ENCODE measurements at places on chromosomes 5 and 9.

DNA sequence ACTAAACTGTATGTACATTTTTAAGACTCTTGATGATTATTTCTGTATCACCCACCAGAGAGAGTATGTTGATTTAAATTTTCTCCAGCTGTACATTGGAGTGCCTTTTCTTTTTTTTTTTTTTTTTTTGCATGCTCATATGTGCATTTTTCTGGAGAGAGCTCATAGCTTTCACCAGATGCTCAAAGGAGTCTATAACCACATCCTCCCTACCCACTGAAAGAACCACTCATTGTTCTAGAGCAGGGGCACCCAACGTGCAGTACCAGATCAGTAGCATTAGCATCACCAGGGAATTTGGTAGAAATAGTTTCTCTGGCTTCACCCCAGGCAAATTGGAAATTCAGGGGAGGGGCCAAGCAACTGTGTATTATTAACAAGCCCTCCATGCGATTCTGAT is 53.9 kb upstream of the TMEM171 start:
- no peak for DNase-seq

- peak; percentile 69 for DNase-seq
These were observed 376.6 kb downstream of the SPOCK1 start for GRCh38 chr5:137122558-137122957.

GRCh38 chr5:156560002-156560401 is 233.0 kb downstream of the SGCD start:
- no peak for DNase-seq

GRCh38 chr5:25955337-25955736 is 1083.0 kb downstream of the CDH9 start:
- DNase-seq: no peak

DNA sequence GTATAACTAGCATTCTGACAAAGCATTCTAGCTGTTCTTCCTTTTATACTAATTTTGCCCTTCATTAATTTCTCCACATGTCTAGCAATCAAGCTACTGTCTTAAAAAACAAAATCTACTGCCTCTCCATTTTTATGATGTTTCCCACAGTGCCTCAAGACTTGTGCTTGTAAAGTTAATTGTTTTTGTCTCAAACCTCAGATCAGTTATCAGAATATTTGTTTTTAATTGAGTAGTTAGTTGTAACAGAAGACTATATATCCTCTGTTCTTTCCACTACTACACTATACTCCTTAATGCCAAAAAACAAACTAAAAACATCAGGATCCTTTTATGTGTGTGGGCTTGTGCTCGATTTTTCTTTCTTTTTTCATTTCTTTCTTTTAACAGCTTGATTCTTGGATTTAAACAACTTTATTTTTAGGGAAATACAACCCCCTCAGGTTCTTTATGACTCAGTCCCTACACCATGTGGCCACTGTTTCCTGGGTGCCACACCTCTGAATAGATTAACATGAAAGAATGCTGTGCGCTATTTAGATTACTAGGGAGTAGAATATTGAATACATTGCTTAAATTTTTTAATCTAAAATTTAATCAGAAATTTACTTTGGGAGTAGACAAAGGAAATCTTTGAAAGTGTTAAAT is 1.2 kb downstream of the ASPN start:
- DNase-seq: no peak

GRCh38 chr5:180345781-180346180 is 7.4 kb downstream of the GFPT2 start:
- no peak for DNase-seq

- DNase-seq: no peak
These were observed 105.2 kb downstream of the FRMD3 start for GRCh38 chr9:83432877-83433550.

GRCh38 chr9:28073270-28073669 is 500.0 kb upstream of the C9orf72 start:
- peak; percentile 28 for DNase-seq

DNA sequence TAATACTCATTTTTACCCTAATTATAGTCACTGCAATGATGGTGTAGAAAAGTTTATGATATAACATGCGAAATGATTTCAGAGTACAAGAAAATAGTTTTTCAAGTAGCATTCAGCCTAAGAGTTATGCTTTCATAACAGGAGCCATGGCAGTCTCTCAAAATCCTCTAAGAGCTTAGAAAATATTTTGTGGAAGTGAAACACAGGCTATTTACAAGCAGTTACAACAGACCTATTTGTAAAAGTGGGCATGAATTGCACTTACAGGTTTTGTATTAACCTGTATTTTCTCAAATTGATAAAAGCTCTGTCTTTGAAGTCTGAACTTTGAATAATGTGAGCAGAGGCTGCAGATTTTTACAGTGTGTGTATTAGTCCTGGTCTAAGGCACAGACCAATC is 523.3 kb downstream of the LRRC70 start:
- no peak for DNase-seq

DNA sequence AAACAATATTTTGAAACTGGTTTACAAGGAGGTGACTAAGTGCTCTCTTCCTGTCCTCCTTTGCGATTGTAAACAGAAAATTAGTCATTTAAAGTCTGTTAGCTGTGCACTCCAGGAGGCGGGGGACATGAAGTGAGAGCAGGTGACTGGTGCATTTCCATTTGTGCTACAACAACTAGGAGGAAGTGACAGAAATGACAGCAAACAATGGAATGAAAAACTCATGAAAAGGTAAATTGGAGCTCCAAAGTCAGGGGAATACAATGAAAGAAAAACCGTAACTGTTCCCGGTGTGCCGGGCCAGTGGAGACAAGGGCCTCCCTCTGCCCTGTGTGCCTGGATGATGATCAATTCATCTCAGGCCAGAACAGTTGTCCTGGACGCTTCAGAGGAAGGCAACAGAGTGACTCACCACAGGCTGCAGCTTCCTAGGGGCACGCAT is 439.9 kb downstream of the GADD45G start:
- peak; percentile 79 for DNase-seq

GRCh38 chr5:96415897-96416296 is 17.2 kb downstream of the PCSK1 start:
- DNase-seq: no peak

GRCh38 chr9:126485662-126486061 is 128.1 kb upstream of the LMX1B start:
- DNase-seq: no peak

DNA sequence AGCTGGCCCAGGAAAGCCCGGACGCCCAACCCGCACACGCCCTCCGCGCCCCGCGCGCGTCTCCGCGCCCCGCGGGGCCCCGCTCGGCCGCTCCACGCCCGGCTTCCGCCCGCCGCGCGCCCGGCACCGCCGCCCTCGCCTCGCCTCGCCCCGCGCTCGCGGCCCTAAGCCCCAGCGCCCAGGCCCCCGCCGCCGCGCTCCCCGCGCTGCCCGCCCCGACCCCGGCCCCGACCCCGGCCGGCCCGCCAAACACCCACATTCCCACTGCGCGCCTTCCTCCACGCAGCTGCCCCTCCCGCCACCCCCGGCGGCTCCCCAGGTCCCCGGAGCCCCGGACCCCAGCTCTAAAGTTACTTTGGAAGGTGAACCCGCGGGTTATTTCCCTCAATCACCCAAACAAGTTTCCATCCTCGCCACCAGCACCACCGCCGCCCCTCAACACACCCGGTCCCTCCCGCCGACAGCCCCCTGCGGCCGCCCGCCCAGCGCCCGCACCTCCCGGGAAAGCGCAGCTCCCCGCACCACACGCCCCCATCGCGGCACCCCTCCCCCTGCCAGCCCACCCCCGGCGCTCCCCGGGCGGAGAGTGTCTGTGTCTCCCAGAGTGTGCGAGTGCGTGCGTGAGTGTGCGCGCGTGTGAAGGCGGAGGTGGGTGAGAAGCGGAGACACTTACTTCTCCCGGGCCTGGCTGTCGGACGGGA is 439 bp downstream of the SSBP2 start:
- no peak for DNase-seq

GRCh38 chr9:18173923-18174322 is 300.0 kb upstream of the ADAMTSL1 start:
- no peak for DNase-seq

DNA sequence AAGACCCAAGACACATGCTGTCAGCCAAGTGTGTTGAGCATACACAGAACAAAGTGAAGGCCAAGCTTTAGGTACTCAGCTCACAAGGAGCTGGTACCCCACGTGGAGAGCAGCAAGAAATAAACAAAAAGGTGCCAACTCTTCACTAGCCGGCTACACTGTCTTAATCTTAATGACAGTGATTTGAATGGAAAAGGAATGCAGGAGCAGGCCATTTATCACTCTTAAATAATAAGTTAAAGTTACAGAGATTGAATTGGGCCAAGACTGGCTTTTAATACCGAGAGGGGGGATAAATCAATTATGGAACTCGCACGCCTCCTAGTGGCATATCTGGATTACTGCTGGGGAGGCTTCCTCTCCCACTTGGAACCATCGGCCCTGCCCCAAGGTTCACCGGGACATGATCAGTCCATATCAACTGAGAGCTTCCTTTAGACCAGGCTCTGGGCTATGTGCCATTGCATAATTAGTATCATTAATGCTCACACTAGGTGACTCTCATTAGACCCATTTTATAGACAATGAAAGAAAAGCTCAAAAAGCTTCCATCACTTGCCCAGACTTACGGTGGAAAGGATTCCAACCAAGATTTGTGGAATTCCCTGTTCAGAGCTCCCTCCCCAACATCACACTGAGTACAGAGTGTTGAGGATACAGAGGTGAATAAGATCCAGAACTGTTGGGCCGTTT is 94.0 kb downstream of the ACTL7B start:
- DNase-seq: peak; percentile 48

DNA sequence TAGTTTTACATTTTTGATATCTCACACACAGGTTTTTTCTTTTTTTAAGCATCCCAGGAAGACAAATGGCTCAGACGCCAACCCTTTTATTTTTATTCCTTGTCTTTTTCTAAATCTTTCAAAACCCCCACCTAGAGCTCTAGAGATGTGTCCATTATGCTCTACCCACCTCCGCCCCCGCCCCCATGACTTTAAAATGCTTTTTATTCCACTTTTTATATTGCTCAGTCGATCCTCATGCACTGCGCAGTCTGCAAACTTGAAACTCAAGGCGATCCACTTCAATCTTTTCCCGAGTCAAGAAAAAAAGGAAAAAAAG is 411 bp upstream of the MAT2B start:
- no peak for DNase-seq

- no peak for DNase-seq
These were observed 17.1 kb downstream of the TMEM8B start for GRCh38 chr9:35845824-35846771.

DNA sequence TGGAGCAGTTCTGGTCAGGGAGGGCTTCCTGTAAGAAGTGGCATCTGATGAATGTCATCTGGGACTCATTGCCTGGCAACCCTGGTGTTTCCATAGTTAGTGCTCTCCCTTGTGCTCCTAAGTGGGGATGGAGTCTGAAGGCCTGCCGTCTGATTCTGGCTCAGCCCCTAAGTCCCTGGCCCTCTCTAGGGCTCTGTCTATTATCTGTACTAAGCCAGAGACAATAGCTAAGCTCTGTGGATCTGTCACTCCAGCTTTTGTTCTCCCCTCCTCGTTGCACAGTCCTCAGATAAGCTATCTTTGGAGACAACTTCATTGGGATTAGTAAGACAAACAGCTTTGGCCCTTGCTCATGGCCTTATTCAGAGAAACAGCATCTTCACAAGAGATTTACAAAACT is 30.6 kb upstream of the TTC1 start:
- no peak for DNase-seq

DNA sequence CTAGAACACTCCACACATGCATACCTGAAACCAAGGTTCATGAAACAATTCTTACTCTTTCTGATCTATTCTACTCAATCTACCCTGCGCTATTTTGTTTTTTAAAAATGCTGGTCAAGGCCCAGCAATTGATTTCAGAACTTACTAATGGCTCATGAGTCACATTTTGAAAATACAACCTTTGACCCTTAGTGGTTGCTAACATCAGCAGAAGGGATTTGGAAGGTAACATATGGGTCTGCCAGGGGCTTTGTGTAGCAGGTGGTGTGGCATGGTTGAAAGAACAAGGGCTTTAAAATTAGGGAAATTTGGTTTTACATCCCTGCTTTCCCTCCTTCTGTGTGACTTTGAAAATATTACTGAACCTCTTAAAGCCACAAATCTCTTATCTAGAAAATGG is 101.4 kb downstream of the ATG10 start:
- no peak for DNase-seq

DNA sequence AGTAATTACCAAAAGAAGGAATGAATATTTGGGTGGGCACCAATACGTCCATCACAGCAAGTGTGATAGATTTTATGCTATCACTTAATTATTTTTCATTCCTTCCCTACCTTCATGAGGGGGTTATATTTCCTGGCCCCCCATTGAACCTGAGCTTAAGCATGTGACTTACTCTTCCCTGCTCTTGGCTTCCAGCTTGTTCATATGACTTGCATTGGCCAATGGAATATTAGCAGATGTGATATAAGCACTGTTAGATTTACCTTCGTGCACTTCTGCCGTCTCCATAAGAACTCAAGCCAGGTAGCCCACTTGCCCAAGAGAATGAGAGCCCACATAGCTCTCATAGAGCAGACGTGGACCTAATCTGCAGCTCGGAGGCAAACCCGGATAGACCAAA is 99.1 kb upstream of the SMARCA2 start:
- no peak for DNase-seq

DNA sequence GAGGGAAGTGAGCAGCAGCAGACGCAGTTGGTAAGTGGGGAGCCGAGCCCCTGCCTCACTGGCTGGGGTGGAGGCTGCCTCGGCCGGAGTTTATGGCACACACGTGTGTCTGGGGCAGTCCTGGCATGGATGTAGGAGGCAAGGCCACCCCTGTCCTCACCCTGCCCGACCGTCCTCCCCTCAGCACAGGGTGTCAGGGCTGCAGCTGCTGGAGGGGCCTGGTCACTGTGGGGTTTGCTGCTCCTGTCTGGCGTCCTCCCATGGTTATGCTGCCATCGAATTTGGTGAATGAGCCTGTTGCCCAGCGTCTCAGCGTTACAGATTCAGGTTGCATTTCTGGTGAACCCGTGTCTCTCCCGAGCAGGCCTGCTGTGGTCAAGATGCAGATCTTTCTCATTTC is 32.4 kb downstream of the CEP72 start:
- no peak for DNase-seq

GRCh38 chr5:103452666-103453065 is 109.9 kb downstream of the NUDT12 start:
- no peak for DNase-seq

- DNase-seq: no peak
These were observed 85.7 kb upstream of the ARRDC3 start for GRCh38 chr5:91468651-91469422.

GRCh38 chr9:137078701-137079400 is 1.5 kb downstream of the UAP1L1 start:
- no peak for DNase-seq

- DNase-seq: no peak
These were observed 334.9 kb downstream of the BNC2 start for GRCh38 chr9:16535555-16535954.

- DNase-seq: peak; percentile 99
These were observed 738.6 kb upstream of the ZNF608 start for GRCh38 chr5:125484742-125485641.

DNA sequence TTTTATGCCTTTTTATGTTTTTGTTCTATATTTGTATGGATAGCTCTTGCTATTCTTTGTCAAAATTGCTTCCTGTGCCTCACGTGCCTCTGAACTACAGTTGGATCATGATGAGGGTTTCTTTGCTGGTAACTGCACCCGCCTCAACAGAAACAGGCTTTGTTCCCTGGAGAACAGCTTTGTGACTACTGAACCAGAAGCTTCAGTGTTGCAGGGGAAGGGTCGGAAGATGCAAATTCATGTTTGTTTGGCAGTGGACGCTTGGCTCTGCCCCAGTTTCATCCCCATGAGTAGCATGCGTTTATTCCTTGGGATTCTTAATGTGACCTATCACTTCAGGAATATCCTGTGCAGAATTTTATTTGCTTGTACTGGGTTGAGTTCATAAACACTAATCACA is 959.1 kb upstream of the WWC1 start:
- DNase-seq: peak; percentile 9

GRCh38 chr9:85501456-85501855 is 240.3 kb downstream of the AGTPBP1 start:
- no peak for DNase-seq
